ENCODE measurements at places on chromosomes 5 and 9.

GRCh38 chr9:134533850-134534588, 107.6 kb upstream of the COL5A1 start:
- no peak for DNase-seq

- DNase-seq = peak; percentile 46
Observed at GRCh38 chr9:27572566-27572917, 739 bp downstream of the C9orf72 start.

DNA sequence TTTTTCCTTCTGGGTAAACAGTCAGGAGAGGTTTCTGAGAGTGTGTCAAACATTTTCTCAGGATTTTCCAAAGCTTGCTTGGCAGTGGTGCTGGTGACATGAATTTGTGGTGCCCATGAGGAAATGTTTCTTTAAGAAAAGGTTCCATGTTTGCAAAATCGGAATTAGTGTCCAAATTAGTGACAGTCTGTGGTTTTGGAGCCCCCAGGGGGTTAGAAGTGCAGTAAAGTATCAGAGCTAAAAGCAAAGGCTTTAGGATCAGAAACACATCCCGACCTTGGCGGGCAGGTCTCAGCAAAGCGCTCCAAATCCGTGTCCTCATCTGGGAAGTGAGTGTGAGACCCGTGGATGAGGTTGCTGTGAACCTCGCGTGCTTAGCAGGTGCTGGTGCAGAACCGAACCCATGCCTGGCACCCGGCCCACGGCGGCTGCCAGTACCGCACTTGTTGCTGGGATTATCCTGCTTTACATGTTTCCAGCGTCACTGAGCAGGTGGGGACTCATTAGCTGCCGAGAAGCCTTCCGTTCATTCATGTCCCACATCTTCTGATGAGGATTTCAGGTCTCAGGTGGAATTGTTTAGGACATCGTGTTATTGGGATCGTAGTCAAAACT, 70.8 kb upstream of the COL5A1 start:
- DNase-seq = no peak

DNA sequence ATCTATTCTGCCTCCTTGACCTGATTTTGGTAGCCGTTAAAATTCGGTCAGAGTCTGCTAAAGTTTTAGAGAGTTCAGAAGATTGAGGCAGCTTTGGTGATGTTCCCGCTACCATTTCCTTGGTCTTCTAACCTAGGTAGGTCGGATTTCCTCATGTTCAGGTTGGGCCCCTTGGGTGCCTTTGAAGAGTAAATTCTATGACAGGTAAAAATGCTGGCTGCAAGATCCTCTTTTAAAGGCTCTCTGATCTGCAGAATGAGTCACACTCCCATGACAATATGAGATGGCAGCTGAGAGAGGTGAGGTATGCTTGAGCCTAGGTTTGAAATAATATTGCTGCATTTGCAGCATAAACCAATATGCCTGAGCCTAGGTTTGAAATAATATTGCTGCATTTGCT, 198.9 kb downstream of the TSSK1B start:
- no peak for DNase-seq

DNA sequence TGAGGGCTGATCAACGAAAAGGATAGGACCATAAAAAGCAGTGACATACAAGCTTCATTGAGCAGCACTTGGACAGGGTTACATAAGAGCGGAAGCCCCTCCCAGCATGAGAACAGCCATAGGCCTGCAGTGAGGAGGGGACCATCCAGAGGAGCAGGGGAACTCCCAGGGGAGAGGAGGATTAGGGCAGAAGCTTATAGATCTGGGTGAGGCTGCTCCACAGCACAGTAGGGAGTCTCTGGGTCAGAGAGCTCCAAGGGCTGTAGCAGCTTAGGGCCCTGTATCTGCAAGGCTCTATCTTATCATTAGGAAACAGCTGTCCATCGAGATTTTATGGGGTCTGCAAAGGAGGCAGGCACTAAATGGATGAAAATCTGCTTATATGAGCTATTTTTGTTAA, 186.6 kb downstream of the DOCK8 start:
- no peak for DNase-seq

GRCh38 chr9:130128733-130129431, 43.3 kb upstream of the NCS1 start:
- peak; percentile 58 for DNase-seq

- no peak for DNase-seq
Observed at GRCh38 chr5:135743705-135744411, 90.6 kb upstream of the SLC25A48 start.

DNA sequence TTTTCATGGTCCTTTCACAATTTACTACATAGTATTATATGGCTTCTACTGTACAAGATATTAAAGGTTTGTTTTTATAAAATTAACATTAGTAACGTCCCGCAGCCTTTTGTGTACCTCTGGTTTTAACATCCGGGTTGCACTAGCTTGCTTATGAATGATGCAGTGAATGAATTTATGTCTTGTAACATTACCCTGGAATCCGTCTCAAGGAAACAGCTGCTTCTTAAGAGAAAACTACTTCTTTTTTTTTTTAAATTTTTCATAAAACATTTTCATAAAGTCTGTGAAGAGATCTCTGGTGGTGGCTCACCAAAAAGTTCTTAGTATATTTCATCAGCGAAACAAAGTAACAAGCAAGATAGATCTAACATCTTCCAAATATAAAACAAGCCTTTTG, 23.6 kb downstream of the MARCHF3 start:
- no peak for DNase-seq

- no peak for DNase-seq
Observed at GRCh38 chr9:37512437-37512836, 26.7 kb downstream of the POLR1E start.

GRCh38 chr5:156824800-156825199, 25.3 kb upstream of the PPP1R2B start:
- no peak for DNase-seq

GRCh38 chr9:127733614-127734013, 1.5 kb downstream of the TOR2A start:
- DNase-seq = no peak

GRCh38 chr5:141877356-141878185, 639 bp downstream of the PCDH1 start:
- no peak for DNase-seq

DNA sequence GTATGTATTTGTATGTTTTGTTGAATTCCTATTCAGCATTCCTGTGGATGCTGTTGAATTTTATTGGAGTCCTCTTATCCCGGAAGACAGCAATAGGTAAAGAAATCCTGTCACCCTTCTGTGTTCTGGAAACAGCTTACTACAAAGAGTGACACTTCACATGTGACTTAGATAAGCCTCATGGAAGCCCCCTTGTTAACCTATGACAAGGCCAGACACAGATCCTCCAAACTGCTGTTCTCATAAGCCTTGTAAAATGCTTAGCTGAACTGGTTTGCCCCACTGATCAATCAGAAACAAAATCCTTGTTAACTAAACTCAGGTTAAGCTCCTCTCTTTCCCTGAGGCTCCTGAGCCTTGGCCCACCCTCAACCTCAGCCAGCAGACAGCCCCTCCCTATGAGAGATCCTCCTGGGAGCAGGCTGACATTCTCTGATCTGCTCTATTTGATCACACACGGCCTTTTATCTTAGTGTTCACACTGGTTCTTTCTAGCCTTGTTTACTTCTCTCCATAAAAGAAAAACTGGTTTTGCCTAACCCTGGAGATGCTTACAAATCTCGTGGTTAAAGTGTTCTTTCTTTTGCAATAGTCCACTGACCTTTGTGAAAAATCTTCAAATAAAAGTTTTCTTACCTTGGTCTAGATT, 29.4 kb upstream of the ATP6V1G1 start:
- no peak for DNase-seq

DNA sequence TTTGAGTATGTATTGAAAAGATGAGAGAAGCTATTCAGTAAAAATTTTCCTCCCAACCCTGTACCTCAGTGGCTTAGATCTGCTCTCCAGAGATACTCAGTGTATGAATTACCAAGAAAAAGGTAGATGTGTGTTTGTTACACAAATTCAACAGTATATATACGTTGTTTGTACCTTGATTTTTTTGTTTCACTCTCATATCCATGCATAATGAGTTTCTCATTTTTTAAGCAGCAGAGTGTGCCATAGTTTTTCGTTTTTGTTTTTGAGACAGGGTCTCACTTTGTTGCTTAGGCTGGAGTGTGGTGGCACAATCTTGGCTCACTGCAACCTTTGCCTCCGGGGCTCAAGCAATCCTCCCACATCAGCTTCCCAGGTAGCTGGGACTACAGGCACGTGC, 77.7 kb downstream of the RAB24 start:
- DNase-seq = no peak

DNA sequence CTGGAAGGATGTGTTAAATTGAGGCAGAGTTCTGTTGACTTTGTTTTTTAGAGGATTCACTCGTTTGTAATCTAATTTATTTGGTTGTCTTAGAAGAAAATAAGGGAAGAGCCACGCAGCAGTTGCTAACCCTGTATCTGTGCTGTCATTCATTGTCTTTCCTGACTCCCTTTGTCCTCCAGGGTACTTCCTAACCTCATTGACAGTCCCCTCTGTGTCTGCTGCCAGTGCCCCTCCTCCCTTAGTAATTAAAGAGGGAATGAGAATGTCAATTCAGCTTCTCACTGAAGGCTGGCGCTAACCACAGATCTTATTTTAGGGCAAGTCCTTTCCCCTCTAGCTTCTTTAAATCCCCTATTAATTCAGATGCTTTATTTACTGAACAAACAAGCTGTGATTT, 84.0 kb downstream of the MAST4 start:
- DNase-seq = no peak

GRCh38 chr5:173855162-173855994, 32.8 kb upstream of the CPEB4 start:
- DNase-seq = no peak

DNA sequence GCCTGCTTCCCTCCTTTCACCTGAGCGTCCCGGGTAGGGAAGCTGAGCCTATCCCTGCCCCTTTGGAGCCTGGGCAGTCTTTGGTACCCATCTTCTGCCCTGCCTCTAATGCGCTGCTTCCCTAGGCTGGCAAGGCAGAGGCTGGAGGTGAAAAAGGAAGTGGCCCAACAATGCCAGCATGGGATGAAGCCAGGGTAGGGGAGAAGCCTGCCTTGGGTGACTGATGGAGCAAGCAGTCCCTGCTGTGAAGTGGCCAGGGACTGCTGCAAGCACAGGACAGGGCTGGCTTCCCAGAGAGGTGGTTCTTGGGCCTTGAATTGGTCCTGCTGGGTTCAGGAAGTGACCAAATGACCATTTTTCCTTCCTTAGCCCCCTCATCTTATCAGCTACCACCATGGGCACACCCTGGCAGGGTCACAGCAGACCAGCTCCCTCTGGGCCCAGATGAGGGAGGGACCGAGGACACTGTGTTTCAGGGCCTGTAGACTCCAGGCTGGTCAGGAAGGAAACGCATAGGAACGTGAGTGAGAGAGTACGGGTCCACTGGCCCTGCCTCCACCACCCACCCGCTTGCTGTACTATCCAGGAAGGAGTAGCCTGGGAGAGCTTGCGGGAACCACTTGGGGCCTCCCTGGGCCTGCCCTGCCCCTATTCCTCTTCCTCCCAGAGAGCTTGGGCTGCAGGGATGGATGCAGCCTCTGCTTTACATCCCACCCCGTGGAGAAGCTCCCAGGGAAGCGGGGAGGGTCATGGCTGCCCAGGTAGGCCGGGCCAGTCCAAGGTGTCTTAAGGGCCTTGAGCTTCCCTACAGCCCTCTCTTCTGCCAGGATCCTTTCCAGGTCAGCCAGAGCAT, 102.6 kb downstream of the DAB2IP start:
- DNase-seq = no peak

DNA sequence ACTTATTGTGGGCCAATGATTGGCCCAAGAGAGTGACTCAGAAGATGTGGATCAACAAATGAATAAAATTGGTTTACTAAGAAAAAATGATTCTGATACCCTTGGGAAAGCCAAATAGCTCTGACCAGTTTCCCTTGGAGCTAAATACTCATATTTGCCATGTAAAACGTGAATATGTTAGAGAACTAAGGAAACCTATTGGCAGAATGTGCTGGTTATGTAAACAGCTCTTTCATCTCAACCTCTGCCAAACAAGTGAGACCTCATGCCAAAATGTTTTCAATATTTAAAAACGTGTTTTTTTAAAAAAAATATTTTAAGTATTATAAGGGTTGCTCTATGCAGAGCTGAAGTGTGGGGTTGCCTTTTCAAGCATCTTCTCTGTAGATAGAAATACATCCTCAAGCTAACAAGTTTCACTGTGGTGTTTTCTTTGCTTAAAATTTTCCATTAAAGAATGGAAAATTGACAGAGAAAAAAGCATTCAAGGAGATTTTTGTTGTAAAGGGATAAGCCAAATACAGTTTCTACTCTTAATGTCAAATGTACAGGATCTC, 186.9 kb upstream of the TUT7 start:
- DNase-seq = no peak

- DNase-seq = no peak
Observed at GRCh38 chr9:74066128-74066527, 431.0 kb upstream of the RORB start.
